Kidney (tissue), 22 donors: ENCODE measurements at places on chromosomes 1 and 21.

DNA sequence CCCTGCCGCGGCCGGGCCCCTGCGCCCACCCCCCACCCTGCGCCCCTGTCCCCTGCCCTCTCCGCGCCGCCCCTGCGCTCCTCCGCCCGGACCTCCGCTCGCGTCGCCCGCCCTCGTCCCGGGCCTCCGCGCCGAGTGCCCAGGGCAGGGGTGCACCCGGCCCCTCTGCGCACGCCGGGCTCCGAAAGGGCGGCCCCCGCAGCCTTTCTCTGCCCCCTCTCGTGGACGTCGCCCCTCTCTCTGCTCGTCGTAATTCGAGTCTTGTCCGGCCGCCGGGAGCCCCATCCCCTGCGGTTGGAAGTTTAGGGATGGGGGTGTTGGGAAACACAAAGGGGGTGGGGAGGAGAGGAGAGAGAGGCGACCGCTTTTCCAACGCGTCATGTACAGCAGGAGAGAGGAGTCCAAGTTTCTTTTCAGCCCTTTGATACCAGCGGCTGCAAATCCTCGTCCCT, 407 bp downstream of the GALNT2 start:
- peak; percentile 64 for DNase-seq

DNA sequence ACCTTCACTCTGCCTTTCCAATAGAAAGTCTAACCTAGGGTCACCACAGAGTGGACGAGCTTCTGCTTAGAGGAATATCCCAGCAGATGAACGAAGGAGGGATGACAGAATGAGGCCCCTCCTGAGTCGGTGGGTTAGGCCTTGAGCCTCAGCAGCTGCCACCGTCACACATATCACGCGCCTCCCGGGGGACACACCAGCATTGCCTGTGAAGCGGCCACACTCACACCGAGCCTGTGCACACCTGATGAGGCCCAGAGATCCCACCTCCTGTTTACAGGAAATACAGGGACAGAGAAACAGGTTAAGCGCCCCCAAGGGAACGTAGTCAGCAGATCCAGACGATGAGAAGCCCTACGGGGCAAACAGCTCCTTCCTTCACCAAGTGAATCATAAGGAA, 25.1 kb upstream of the LRRC47 start:
- no peak for DNase-seq

DNA sequence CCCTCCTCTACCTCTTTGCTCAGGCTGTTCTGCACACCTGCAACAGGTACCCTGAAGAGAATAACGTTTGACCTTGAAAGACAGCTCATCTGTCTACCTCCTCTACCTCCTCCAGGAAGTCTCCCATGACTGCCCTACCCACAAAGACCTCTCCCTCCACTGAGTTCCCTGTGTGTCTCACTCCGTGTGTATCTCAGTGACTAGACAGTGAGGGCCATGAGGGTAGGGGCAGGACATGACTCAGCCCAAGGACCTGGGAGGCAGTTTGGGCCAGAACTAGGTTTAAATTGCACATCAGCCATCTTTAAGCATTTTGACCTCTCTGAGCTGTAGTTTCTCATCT, 32.0 kb upstream of the LRP8 start:
- no peak for DNase-seq

- no peak for DNase-seq
These were observed 13.9 kb downstream of the FLVCR1 start for GRCh38 chr1:212871976-212872375.

GRCh38 chr1:66944330-66945274, 19.8 kb downstream of the MIER1 start:
- DNase-seq, result no peak

DNA sequence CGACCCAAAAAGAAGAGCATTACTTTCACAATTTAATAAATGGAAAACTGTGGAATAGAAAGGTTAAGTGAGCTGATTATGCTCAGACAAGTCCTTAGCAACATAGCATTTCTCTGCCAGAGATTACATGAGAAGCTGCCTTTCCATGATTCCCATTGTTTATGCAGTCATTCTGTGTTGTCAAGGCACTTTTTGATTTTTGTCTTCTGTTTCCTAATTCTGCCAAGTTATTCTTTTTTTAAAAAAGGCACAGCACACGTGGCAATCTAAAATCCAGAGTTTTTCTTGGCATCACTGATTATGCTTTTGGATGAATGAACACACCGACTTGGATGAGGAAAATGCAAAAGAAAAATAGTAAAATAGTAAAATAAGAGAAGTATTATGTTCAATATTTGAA, 185.0 kb downstream of the RGS7 start:
- no peak for DNase-seq

DNA sequence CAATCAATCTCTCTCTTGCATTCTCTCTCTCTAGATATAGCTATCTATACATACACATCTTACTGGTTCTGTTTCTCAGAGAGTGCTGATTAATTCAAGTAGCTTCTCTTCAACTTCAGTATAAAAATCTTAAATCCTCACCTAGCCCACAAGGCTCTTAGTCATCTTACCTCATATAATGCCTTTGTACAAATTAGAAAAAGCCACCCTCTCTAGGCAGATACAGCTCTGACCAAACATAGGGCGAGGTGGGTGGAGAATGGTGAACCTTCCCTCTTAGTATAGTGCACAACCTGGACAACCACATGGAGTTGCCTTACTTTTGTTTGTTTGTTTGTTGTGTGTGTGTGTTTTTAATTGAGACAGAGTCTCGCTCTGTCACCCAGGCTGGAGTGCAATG, 5.1 kb upstream of the INAVA start:
- no peak for DNase-seq

GRCh38 chr1:119409731-119410130, 5.2 kb upstream of the HSD3B2 start:
- no peak for DNase-seq
